ENCODE measurements at places on chromosomes 2 and 18.
A peak's percentile ranks its signal among the peaks of the same experiment; 100 is the strongest.

DNA sequence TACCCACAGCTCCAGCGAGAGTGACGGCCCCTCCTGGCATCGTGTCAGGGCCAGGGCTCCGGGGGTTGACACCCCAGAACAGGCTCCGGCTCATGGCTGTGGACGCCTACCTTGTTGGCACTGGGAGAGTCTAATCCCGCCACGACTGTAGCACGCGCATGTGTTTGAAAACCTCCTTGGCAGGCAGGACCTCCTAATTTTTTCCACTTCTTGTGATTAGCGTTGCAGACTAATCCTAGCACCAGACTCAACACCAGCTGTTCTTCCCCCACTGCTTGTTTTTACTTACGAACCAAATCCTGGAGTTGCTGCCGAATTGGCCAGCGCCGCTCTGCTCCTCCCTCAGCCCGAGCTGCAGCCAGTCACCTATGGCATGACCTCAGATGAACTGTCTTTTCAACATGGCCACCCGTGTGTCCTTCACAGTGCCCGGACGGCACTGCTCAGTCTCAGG, 110.7 kb downstream of the KLHL29 start:
- no peak for DNase-seq

DNA sequence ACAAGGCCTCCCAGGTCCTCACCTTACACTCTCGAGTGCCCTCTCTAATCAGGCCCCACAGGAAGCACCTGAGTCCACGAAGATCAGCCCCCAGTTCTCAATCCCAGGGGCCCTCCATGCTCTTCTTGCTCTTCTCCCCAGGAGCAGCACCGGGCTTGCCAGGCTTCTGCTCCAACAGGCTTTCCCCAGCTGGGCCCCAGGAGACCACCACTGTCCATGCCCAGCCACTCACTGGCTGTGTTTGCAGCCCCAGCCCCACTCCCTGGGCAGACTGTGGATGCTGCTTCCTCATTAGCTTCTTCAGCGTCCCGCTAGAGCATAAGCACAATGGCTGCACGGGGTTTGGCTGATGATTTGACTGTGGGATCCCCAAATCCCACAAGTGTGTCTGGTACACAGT, 781.9 kb downstream of the GALR1 start:
- no peak for DNase-seq

DNA sequence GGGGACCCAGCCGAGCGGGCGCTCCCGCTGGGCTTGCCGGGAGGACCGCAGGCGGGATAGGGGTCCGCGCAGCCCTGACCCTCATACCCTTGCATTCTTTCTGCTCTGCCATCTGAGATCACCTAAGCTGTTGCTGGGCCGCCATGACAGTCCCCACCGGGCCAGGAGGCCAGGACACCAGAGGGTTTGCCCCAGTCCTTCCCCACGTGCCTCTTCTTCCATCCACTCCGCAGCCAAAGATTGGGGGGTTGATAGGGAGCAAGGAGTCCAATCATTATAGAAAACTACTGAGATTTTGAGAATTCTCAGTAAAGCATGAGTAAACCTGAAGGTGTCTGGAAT, 453 bp upstream of the GRB14 start:
- no peak for DNase-seq

DNA sequence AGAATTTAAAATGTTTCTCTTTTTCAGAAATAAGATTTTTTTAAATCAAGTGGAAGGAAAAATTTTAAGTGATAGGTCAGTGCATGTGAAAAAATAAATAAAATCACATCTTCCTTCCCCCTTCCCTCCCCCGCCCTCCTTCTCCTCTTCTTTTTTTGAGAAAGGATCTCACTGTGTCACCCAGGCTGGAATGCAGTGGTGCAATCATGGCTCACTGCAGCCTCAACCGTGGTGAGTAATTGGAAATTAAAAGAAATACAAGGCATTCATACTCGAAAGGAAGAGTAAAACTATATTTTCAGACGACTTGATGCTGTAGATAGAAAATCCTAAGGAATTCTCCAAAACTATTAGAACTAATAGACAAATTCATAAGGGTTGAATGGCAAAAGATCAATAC, 16.9 kb upstream of the CRACDL start:
- DNase-seq: no peak

DNA sequence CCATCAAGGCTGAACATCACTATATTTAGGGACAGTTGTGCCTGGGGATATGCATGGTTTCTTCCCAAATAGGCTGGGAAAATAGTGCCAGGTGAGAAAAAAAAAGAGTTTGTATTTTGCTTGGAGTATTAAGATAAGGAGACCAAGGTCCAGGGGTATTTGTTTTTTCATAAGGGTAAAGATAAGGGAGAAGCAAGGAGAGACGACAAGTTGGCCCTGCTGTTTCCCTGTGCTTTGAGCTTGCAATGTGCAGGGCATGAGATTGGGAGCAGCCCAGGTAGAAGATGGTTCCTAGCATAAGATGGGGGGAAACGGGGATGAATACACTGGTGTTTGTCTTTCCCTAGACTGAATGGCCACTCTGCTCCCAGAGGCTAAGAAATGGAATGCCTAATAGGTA, 8.8 kb upstream of the GPR39 start:
- no peak for DNase-seq

- no peak for DNase-seq
These were observed 50.4 kb downstream of the UXS1 start for GRCh38 chr2:106143495-106144215.

DNA sequence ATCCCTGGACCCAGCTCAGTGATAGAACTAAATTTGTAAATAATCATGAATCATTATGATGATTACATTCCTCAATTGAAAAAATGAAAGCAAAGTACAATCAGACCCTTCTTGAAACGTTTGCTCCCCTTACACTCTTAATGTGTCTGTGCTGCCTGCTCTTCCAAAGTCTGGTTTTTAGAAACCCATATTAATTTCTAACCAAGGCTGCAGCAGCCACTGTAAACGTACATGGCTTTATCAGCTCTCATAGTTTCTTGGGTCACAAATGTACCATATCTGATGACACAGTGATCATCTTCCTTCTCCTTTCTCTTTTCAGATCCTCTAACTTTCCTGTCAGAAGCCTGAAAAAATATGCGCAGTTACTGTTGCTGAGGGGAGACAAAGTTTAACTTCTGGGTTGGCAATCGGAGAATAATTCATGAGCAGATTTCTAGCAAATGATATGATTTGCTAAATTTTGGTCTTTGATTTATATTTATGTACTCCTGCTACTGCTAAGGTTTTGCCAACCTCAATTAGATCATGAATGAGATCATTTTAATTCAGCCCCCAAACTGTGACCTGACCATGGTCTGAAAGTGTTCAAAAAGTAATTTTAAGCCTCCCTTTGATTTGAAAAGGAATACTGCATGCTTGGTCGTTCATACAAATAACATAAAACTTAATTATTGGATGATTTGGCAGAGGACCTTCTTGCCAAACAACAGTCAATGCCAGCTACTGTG, 12.3 kb downstream of the ZEB2 start:
- DNase-seq: no peak

DNA sequence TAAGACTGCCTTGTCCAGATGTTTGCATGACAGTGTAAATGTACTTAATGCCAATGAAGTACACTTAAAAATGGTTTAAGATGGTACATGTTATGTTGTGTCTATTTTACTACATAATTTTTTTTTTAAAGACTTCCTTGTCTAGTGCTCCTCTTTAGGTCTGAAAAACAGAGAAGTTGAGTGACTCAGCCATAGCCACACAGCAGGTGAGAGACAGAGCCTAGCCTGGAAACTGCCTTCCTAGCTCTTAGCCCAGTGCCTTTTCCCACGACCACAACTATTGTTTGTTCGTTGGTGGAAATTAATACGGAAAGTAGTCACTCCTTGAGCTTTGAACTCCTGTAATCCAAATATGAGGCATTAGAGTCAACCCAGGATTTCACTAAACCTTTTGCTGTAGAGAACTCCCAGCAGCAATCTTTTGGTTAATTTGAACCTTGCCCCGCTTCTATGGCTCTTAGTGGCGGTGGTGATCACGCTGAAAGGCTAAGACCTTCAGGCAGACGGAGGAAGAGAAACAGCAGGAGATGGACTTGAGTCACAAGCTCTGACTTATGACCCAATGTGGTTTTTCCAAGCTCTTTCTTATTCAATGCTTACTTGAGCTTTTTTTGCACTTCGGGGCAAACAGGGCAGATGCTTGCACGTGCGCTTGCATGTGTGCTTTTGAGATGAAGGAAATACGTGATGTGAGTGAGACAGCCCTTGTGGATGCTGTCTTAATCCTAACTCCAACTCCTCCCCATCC, 21.2 kb downstream of the TRIB2 start:
- DNase-seq: no peak

GRCh38 chr2:195533771-195534642, 123.0 kb upstream of the SLC39A10 start:
- peak; percentile 7 for DNase-seq

DNA sequence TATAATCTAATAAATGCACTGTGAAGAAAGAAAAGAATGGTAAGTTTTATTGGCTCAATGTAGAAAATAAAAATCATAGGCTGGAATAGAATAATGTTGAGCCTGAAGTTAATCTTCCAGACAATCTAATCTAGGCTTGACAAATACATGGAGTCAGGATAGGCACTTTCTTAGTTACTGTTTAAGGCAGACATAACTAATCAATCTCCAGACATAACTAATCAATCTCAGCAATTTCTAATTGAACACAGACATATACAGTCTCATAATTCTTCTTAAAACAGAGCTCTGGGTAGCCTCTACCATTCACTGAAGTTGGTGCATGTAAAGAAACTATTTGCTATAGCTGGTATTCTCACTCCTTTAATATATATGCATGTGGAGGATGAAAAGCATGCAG, 150.1 kb upstream of the CTAGE1 start:
- no peak for DNase-seq

DNA sequence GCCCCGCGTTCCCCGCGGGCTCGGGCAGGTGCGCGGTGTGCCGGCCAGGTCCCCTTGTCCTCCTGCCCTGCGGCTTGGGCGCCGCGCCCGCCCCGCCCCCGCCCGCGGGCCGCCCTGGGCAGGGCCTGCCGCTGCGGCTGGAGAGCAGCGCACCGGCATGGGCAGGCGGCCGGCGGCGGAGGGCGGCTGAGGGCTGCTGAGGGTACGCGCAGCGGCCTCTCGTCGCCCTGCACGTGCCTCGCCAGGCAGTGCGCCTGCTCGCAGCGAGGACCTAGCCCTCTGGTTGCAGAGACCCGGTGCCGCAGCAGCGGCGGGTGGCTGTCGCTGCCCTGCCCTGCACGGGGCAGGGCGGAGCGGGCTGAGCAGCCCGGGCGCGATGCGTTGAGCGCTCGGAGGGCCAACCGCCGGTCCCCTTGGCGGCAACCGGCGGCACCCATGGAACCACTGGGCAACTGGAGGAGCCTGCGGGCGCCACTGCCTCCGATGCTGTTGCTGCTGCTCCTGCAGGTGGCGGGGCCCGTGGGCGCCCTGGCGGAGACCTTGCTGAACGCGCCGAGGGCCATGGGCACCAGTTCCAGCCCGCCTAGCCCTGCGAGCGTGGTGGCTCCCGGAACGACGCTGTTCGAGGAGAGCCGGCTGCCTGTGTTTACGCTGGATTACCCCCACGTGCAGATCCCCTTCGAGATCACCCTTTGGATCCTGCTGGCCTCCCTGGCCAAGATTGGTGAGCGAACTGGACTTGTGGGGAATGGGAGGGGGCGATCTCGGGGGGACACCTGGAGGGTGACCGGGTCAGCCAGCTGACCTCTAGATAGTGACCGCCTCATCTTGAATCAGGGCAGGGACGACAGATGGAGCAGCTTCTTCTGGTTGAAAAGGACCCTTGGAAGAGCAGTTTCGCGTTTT, at the start of gene SLC9A2:
SLC9A2 (plus strand) TSS at position 140 of the 906 bp plus-strand sequence; CDS start at position 436, 296 bp downstream.
- DNase-seq: no peak

- DNase-seq: no peak
These were observed 128.0 kb upstream of the MSH6 start for GRCh38 chr2:47654790-47655562.

- DNase-seq: no peak
These were observed 193.7 kb downstream of the INO80D start for GRCh38 chr2:205892251-205892655.

GRCh38 chr2:127872354-127872753, 13.4 kb downstream of the AMMECR1L start:
- DNase-seq: no peak

DNA sequence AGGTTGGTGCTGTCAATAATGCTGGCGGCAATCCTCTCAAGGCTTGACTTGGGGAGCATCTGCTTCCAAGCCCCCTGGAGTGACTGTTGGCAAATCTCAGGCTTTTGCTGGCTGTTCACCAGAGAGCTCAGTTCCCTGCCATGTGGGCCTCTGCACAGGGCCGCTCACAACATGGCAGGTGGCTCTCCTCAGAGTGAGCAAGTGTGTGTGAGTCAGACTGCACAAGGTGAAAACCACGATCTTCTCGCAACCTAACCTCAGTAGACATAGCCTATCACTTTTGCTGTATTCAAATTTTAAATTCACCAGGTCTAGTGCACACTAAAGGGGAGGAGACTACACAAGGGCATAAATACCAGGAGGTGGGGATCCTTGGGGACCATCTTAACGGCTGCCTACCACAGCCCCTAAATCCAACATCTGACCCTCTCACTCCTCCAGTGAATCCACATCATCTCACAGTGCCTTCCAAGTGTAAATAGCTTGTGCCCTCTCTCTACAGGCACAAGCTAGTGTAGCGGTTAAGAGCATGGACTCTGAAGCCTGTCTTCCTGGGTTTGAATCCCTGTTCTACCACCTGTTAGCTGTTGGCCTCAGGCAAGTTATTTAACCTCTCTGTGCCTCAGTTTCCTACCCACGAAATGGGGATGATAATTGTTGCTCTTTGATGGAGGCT, 187.7 kb upstream of the CXCR4 start:
- DNase-seq: no peak

GRCh38 chr2:72394541-72395070, 246.9 kb upstream of the CYP26B1 start:
- DNase-seq: no peak

DNA sequence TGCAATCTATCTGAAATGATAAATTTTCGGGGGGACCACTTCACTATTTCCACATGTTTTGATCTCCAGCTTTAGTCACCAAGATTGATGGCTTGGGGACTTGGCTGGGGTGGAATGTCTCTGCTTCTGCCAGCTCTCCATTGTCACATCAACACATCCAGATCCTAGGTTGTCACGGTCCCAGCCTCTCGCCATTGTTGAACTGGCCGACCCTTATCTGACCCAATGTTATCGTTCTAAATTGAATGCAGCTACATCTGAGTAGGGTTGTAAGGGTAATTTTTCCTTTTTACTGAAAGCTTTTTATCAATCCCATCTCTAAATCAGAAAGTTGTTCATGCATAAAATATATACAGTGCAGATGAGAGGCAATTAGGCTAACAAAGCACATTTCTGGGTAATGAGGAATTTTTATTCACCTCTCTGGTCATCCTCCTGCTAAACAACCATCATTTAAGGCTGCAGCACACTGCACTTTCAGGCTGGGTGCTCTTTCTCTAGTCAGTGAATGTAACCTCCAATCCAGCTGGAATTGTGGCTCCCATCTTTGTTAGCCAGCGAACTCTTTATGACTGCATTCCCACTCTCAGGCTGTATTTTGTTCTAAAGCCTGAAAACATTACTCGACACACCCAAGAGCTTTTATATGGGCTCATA, 128.2 kb downstream of the COL4A4 start:
- DNase-seq: no peak

DNA sequence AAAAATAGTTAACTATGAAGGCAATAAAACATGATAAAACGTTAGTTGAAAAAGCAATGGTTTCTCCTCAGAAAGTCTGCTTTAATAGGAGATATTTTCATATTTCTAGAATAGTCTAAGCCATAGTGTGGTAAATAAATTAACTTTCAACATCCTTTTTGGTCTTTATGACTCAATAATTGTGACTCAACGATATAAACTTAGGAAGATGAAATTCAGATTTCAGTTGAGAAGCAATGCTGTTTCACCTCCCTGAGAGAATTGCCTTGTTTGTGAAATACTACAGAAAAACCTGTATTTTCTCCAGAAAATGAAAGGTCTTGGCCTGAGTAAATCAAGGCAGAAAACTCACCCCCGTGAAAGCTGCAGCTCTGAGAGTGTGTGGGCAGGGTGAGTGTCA, 166.9 kb downstream of the ETAA1 start:
- no peak for DNase-seq

Measured in stimulated activated naive CD4-positive, alpha-beta T cell (primary cell).